ENCODE measurements at places on chromosomes 2 and 18.

DNA sequence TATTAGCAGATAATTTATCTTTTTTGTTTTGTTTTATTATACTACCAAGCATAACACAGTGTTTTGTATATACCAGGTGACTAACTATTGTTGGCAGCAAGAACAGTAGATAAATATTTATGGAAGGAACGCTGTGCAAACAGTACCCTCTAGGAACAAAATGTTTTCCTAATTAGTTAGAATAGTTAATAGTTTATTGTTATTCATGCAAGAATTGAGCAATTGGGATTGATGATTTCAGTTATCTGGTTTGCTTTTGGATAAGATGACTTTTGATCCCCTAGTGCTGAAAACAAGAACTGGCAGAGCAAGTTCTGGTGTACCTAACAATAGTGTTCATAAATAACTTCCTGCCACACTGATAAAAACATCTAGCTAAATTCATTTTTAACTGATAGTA is 323.3 kb downstream of the TGIF1 start:
- DNase-seq, result no peak

- no peak for DNase-seq
Observed at GRCh38 chr18:63070767-63071502, 248.6 kb downstream of the BCL2 start.

DNA sequence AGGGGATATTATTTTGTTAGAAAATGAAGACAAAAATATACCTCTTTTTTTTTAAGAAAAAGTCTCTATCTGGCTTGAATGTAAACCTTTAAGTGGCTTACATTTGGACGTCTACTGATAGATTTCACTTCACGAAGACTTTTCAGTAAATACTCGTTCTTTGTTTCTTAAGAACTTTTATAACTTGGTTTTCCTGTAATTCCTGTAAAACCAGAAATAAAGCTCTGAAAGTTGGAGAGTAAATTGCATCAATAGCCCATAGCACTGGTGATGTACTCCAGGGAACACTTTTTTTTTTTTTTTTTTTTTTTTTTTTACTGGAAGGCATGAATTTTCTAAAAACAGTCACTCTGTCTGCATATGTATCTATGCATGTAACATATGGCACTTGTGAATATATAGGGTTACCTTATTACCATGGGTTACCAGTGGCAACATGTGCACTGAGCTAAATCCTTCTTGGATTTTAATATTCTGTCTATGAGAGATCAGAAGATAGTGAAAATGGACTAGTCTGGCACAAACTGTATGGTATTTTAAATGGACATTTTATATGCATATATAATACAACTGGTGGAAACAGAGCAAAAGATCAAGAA is 309.2 kb upstream of the TCF4 start:
- no peak for DNase-seq

DNA sequence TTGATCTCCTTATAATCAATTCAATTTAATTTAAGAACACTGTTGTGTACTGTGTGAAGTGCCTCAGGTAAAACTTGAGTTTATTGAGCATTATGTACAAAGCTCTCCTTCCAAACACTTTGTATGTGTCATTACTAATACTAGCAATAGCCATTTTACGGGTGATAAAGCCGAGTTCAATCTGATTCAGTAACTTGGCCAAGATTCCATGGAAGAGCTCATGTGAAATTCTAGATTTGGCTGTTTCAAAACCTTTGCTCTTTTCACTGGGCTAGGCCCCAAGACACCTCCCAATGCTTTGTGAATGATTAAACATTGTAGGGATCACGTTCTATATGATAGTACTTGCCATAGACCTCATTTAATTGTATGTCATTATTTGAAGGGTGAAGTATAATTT is 8.9 kb upstream of the NFE2L2 start:
- DNase-seq, result no peak

DNA sequence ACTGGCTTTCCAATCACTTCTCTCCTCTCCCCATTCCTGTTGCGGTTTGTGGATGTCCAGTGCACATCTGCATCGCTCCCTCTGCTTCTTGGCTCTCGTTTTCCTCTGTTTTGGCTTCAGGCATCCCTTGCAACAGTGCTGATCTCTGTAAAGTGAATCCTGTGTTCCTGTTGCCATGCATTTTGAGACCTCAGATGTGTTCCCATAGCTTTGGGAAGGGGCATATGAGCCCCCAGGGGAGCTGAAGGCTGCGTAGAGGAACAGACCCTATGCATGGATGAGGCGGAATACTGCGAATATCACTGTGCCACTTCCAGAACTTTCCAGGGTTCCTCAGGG is 168.4 kb upstream of the HAAO start:
- no peak for DNase-seq

GRCh38 chr18:78856569-78857313 is 122.9 kb upstream of the SALL3 start:
- no peak for DNase-seq

- DNase-seq, result no peak
Observed at GRCh38 chr2:47506436-47506835, 103.5 kb downstream of the MSH2 start.

DNA sequence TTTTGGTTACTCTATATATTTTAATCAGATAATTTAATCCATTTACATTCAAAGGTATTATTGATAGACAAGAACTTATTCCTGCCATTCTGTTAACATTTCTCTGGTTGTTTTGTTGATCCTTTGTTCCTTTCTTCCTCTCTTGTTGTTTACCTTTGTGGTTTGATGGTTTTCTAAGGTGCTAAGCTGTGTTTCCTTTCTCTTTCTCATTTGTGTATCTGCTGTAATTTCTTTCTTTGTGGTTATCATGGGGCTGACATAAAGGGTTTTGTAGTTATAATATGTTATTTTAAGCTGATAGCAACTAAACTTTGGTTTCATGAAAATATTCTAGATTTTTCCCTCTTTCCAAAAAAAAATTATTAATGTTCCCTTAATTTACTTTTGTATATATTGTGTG is 179.2 kb downstream of the NDUFA10 start:
- DNase-seq, result no peak

GRCh38 chr2:200244111-200244510 is 62.4 kb upstream of the SPATS2L start:
- no peak for DNase-seq

DNA sequence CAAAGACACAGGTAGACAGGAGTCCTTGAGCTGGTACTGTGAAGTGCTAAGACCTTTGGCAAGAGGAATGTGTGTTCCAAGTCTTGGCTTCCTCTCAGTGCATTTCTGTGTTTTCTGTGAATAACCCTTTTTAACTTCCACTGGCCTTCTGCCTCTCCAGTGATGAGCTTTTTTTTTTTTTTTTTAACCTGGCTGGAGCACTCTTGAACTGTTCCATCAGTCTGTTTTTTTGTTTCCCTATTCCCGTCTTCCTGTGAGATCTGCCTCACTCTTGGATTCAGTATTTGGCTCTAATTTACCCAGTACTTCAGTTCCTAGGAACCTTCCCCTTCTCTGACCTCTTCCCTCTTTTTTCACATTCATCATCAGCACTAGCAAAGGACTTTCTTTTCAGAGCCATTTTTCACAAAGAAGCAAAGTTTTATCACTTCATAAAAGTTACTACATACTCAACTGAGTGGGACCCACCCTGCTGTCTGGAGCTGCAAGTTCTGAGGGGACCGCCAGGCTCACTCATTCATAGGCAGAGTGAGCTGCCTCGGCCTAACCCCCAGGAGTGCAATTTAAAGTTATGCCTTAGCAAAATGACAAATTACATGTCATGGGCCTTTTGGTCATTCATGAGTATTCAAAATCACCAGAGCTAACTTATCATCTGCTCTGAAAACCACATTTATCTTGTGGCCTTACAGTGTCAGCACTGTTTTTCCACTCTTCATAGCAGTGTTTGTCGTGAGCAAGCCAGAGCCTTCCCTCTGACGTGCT is 126.9 kb upstream of the DAPL1 start:
- DNase-seq, result no peak

Measured in GM12891 (cell line).